ENCODE measurements at places on chromosomes 3 and 15.

GRCh38 chr15:62989366-62990055 lies 53.0 kb upstream of the TPM1 start:
- no peak for DNase-seq

DNA sequence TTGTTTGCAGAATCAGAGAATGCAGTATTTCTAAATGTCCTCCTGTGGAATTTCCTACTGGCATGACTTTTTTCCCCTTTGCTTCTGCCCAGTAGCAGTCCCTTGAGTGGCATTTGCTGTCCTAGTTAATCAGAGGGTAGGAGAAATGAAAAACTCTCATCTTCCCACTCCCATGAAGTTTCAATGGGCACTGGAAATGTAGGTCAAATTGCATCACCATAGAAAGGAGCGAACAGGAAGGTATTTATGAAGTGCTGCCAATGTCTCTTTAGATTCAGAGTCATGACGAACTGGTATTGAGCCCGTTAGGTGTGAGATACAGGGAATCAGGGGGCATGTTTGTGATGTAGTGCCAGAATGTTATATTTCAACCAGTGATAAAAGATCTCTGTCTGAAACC lies 23.2 kb downstream of the ATXN7 start:
- DNase-seq, result no peak

GRCh38 chr3:140176526-140176925 lies 241.5 kb downstream of the CLSTN2 start:
- no peak for DNase-seq

- no peak for DNase-seq
Observed at GRCh38 chr3:150787741-150788370, 24.9 kb upstream of the SIAH2 start.

DNA sequence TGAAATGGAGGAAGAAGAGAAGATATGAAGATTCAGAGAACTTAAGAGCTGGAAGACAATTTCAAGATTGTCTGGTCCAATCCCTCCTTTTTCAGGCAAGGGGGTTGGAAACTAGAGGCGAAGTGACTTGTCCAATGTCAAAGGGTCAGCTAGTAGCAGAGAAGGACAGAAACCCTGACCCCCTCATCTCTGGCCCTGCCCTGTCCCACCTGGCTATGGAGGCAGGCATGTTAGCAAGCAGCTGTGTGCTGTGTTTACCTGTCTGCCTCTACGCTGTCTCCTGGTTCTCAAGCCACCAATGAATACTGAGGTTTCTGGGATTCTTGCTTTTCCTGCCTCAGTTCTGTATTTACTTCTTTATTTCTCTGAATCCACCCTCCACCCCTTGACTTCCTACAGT lies 342 bp downstream of the TGM5 start:
- DNase-seq, result no peak

All from GM13977 (cell line).